Activated CD4-positive, alpha-beta T cell treated with anti-CD3 and anti-CD28 coated beads, Interleukin-2, amount 10 ng/mL, durations not matched to agents 24 days and 14 days (primary cell): ENCODE measurements at places on chromosomes 12 and 14. TPM values are rescaled to one million over a fixed set of nuclear protein-coding genes. Genes with fewer than 3 reads are reported as not detected.

DNA sequence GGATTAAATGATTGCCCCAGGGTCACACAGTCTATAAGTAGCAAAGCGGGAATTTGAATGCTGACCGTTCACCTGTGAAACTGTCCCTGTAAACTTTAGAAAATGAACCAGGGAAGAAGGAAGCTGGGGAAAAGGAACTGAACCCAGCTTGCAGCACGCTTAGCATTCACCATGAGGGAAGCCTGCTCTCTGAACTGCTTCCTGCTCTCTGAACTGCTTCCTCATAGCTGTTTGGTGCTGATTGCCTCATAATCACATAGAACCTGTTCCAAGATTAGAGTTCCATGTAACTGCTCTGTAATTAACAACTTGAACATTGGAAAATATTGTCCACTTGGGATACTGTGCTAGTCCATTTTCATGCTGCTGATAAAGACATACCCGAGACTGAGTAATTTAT is 1504.8 kb upstream of the TMEM132C start:
- DNase-seq, result no peak

IFI27 gene
- 66.9 and 67.3 TPM in 2 replicates for total RNA-seq

- DNase-seq, result no peak
Measured at GRCh38 chr14:42378274-42378673, 771.6 kb downstream of the LRFN5 start.

DNA sequence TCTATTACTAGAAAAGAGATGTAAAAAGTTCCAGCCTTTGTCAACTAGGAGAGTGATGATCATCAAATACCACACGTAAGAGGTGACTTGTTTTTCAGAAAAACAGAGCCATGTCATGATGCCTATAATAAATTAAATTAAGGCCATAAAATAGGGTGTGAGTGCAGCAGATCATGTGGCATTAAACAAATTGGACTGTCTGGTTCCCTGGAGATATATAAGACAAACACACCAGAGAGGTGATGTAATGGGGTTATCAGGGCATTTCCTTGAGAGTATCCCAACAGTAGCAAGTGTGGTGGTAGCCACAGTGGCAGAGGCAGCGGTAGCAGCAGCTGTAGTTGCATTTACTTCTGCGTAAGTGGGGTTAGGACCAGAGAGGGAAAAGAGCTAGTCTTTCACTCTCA is 14.6 kb upstream of the GALNT6 start:
- DNase-seq, result no peak

GRCh38 chr12:121795034-121795968 is 1.8 kb upstream of the RHOF start:
- DNase-seq, result peak; percentile 96

PRPH gene
- 0.23 TPM in 1 of 2 replicates, not detected in the other for total RNA-seq

GRCh38 chr12:85831327-85831990 is 4.8 kb downstream of the RASSF9 start:
- no peak for DNase-seq

DNA sequence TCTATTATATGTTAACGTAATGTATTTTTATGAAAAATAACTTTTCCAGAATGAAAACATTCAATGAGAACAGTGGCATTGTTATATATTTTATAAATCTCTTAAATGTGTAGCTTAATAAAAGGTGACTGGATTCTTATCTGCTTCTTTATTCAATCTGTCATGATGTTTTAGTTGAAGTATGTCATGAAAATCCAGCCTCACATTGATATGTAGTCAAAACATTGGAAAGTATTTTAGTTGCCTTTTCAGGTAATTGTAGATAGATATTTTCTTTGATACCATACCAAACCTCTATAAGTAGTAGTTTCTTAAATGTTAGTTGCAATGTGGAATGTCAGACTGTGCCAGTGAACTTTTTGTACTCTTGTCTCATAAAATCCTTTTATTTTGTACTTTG is 41.3 kb upstream of the MSRB3 start:
- DNase-seq, result no peak

GRCh38 chr12:92158796-92159439 is 13.3 kb upstream of the BTG1 start:
- no peak for DNase-seq

FAM90A1 gene
- 0.14 and 0.31 TPM in 2 replicates for total RNA-seq

DNA sequence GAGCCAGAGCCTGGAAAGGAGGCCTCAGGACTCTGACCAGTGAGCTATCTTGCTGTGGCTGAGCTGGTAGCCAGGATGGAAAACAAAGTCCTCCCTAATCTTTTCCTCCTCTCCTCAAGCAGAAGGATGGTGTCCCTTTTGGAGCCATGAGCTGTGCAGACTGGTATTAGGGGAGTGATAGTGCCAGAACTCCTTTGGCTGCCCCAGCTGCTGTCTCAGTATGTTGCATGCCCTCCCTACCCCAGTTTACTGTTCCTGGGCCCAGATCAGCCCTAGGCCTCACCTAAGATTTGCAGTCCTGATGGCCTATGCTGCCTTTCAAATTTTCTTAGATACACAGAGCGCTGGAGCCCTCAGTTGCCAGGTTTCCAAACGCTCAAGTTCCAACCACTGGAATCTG is 150.3 kb upstream of the ALG10B start:
- no peak for DNase-seq

NGB gene
- total RNA-seq, result not detected in 2 replicates

DNA sequence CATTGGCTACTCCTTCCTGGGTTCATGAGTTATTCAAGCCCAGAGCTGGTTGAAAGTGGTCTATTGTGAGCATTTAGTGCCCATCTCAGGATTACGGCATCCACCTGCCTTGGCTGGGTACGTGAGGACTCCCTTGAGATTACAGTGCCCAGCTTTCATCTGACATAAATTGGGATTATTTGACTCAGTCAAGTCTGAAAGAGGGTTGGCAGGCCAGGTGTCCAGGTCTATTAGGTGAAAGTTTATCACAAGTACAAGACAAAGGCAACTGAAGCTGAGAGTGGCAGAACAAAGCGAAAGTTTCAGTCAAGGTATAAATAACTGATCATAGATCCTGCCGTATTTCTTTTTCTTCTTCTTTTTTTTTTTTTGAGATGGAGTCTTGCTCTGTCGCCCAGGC is 84.6 kb upstream of the ATF7IP start:
- no peak for DNase-seq

AQP6 gene
- total RNA-seq, result not detected in 2 replicates

DNA sequence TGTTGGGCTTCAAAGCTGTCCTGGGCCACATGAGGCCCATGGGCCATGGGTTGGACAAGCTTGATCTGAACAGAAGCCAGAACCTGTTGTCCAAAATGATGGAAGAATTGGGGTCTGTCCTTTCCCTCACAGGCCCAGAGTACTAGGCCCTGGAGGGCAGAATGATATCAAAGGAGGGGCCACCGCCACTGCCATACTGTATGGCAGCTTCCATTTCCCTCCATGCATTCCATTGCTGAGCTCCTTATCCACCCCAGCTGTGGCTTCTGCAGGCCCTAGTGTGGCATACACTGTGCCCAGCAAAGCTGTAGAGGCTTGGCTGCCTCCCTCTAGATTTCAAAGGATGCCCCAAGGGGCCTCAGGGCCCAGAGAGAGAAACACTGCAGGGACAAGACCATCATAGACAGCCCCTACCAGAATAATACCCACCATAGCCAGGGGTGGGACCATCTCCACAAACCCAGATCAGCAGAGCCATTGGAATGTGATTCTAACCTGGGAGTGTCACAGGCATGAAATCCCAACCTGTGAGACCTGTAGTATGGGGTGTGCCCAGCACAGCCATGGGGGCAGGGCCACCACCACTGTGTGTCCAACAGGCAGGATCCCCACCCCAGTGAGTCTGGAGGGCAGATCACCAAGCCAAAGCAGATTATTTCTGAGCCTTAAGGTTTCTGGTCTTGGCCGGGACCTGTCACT is 61.4 kb upstream of the BEGAIN start:
- DNase-seq, result no peak
